ENCODE measurements at places on chromosomes 7 and 10.

GRCh38 chr7:139896831-139897230 lies 67.8 kb downstream of the TBXAS1 start:
- DNase-seq: no peak

- peak; percentile 90 for DNase-seq
Observed at GRCh38 chr10:23067939-23068775, 27.2 kb upstream of the MSRB2 start.

- DNase-seq: no peak
Observed at GRCh38 chr10:84606428-84606827, 278.0 kb downstream of the CCSER2 start.

DNA sequence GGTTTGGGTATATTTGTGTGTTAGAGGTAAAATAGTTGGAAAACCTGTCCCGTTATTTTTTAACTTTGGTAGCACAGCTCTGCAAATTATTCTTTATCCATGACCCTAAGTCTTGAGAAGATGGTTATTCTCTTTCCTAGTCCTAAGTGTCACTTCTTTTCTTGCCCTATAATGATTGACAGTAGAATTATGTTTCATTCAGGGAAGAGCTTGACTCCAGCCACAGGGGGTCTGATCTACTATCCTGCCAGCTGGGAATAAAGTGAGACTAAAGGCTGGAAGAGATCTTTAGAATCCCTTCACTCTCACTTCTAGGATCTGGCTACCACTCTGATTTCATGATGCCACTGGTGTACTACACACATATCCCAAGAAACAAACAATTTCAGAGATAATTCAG lies 90.4 kb downstream of the PHTF2 start:
- DNase-seq: no peak

DNA sequence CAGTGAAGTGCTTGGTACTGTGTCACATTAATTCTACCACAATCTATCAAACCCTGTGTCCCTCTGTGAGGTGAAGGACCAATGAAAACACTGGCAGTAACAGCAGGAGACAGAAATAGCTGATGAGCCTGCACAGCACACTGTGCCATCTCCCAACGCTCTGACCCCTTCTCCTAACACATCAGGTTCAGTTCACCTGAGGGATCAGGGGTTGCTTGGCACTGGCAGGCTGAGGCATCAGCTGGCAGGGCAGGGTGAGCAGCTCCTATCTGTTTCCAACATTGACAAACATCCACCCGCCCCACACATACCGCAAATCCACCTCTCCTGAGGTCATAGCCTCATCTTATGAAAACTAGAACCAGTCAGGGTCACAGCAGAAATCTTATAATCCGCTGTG lies 120.9 kb downstream of the ICA1 start:
- no peak for DNase-seq

GRCh38 chr7:55063633-55064032 lies 44.8 kb downstream of the EGFR start:
- no peak for DNase-seq

DNA sequence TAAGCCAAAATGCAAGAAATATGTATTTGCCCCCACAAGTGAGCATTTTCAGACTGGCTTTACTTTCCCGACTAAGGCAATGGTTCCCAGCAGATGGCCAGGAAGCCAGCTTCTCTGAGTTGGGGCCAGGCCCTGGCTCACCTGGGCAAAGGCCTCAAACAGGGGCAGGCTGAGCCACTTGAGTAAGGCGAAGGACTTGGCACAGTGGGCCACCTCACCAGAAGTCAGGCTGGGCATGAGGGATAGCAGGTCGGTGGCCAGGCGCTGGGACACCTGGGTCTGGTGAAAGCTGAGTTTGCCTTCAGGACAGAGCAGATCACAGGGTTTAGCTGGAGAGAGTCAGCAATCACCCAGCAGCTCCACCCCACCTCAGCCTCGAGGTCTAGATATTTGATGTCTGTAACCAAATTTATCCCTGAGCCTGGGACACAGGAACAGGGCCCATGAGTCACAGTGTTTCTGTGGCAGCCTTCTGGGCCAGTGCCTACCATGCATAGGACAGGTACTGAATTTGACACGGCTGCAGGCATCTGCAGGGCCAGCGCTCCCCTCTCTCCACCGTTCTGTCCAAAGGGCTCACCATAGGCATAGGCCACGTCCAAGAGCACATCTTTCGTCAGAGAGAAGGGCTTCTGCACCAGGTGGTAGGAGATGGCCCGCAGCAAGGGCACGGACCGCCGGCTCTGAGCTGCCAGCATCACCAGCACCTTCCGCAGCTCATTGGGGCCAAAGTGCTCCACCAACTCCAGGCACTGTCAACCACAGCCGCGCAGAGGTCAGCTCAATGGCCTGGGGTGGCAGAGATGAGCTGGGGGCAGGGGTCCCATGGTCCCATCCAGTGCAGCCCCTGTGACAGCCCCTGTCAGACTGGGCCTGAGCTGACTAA lies 7.3 kb downstream of the TBRG4 start:
- no peak for DNase-seq

DNA sequence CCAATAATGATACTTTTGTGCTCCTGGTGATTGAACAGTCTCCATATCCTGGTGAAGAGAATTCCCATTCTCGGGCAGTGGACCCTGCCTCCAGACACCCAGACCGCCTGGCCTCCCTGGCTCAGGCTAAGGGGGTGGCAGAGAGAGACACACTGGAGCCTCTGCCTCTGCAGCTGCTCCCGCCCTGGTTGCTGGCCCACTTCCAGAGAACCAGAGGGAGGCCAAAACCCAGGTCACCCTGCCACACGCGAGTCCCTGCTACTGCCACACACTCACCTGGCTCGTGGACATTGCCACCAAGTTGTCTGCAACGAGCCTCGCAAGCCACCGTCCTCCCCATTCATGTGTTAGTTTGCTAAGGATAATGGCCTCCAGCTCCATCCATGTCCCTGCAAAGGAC lies 221.8 kb downstream of the HPSE2 start:
- peak; percentile 58 for DNase-seq

DNA sequence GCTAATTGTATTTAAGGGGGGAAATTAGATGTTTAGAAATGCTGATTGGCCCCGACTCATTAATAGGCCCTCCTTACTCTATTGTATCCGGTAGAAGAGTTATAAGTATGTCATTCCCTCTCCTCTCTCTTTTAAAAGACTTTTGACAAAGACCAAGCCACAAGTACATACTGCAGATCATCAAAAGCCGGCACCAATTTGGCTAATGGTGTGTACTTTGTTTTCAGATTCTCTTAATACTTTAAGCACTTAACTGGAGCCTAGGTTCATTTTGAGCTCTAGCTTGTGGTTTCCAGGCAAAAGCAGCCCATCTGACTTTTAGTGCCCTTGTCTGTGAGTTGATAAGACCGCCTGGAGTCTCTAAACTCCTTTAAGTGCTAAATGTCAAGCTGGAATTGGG lies 210.0 kb upstream of the LYZL1 start:
- no peak for DNase-seq

DNA sequence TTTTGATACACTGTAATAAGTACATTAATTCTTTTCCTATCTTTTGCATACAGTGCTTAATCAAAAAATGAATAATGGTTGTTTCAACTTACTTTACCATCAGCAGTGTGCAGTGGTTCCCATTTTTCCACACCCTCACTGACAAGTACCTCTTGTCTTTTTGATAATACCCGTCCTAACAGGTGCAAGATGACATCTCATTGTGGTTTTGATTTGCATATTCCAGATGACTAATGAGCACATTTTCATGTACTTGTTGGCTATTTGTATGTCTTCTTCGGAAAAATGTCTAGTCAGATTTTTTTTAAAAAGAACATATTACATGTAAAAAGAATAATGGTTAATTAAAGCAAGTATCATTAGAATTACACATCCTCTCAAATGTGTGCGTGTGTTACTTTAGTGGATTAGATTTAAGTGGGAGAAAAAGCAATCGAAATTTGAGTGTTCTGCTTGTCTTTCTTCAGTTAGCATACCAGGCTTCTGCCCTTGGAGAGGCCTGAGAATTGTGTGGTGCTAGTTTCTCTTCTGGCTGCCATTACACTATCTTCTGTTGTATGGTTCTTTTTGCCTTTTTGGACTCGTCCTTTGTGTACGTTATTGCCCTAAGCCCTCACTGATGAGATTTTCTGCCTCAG lies 291.2 kb downstream of the AUTS2 start:
- no peak for DNase-seq

- DNase-seq: peak; percentile 35
Observed at GRCh38 chr10:5468262-5469106, 30.9 kb downstream of the CALML5 start.

DNA sequence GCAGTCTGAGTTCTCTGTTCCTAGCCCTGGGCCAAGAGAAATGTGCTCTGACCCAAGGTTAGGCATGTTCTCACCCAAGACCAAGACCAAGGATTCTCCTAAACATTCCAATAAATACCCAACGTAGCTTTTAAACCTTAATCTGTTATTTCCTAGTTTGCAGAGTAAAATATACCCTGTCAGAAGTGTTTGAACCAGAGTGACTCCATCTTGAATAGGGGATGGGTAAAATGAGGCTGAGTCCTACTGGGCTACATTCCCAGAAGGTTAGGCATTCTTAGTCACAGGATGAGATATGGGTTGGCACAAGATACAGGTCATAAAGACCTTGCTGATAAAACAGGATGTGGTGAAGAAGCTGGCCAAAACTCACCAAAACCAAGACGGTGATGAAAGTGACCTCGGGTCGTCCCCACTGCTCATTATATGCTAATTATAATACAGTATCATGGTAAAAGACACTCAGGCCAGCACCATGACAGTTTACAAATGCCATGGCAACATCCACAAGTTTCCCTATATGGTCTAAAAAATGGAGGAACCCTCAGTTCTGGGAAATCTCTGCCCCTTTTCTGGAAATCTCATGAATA lies 27.7 kb downstream of the PLXNA4 start:
- DNase-seq: no peak

- DNase-seq: no peak
Observed at GRCh38 chr10:20768843-20769242, 128.3 kb downstream of the NEBL start.

DNA sequence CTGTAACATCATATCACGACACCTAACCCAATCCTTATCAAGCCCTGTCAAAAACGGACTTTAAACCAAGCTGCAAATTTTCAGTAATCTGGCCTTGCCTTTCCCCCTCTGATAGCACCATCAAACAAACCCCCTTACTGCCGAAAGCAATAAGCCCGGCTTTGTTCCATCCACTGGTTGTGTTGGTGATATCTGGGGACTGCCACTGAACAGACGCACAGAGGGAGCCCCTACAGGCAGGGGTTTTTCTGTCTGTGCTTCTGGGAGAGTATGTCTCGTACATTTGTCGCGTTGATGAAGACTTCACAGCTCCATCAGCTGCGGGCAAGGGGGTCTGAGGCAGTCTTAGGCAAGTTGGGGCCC lies 550 bp upstream of the PLAU start:
- no peak for DNase-seq

DNA sequence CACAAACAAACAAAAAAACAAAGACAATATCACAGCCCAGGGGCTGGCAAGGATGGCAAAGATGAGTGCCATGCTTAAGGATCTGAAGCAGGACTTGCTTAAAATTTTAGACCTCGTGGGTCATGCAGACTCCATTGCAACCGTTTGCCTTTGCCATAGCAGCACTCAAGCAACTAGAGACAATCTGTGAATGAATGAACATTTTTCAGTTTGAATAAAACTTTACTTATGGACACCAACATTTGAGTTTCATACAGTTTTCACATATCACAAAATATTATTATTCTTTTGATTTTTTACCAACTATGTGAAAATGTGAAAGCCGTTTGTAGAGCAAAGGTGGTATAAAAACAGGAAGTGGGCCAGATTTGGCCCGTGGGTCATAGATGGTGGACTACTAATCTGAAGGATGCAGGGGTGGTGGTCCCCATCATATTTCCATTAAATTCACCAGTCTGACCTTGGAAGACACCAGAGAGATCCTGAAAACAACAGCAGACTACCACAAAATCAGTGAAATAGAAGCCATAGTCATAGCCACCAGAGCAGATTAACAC lies 8.3 kb upstream of the RBM17 start:
- DNase-seq: no peak

GRCh38 chr10:18421726-18422293 lies 229.6 kb downstream of the NSUN6 start:
- DNase-seq: no peak

DNA sequence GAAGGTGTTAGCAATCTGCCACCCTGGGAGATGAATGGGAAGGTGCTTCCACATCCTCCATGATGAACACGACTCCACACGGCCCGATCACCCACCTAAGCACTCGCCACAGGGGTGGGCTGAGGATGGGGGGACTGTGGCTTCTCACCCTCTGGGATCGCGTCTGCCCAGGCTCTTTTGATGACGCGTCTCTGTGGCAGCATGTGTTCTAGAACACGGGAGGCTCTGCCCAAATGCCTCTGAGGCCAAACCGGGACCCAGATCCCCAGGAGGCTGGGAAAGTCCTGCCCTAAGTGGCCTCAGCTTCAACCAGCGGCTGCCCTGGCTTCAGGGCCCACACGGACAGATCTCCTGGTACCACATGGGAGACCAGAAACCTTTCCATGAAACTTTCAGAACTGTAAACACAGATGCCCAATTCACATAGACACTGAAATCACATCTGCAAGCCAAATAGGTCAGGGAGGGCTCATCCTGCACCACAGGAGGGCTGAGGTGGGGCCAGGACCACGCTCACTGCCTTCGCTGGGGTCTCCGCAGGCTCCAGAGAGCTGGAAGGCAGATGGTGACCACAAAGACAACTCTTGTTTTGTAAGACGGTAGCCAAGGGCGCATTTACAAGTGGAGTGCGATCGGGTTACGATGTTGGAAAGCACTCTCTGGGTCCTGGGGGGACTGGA lies 200.6 kb downstream of the PTPRN2 start:
- DNase-seq: peak; percentile 67

DNA sequence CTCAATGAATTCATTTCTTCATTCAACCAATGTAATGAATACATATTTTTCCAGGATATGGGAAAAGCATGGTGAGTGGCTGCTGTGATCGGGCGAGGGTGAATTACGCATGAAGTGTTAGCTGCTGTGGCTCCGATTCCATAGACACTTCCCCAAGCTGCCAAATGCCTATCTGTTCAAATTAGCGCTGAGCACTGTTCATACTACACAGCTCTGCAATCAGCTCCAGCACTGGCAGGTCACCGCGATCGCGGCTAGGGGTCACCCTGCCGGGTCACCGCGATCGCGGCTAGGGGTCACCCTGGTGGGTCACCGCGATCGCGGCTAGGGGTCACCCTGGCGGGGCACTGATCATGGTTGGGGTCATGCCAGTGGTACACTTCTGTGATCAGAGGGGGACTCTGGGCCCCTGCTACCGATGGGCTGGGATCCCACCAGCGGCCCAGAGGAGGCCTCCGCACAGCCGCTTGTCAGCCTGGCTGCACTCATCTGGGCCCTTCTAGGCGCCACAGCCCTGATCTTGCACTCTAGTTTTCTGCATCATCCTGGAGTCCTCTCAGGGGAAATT lies 49.3 kb downstream of the JAKMIP3 start:
- DNase-seq: no peak

DNA sequence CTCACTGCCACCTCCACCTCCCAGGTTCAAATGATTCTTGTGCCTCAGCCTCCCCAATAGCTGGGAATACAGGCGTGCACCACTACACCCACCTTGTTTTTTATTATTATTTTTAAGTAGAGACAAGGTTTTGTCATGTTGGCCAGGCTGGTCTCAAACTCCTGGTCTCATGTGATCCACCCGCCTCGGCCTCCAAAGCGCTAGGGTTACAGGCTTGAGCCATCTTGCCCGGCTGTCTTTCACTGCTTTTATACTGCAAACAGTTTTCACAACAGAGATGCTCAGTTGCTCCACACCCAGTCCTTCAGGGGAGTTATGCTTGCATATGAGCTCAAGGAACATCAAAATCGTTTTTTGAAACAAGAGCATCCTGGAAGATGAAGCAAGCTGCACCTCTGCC lies 1.3 kb upstream of the PRR15 start:
- DNase-seq: peak; percentile 43

GRCh38 chr10:1552881-1553670 lies 184.2 kb downstream of the ADARB2 start:
- DNase-seq: peak; percentile 50
